ENCODE measurements at places on chromosomes 5 and 9. TPM values are rescaled to one million over a fixed set of nuclear protein-coding genes. Genes with fewer than 3 reads are reported as not detected.

The PARP8 gene
- 13.5 TPM for total RNA-seq

The F2RL2 gene
- not detected for total RNA-seq

The PFN3 gene
- total RNA-seq: not detected

The FAM200C gene
- total RNA-seq: 4.6 TPM

The PLAC8L1 gene
- total RNA-seq: not detected

The PRRX2 gene
- total RNA-seq: not detected

The OR2V2 gene
- not detected for total RNA-seq

The C5orf34 gene
- total RNA-seq: not detected

The PCDHB14 gene
- 3.4 TPM for total RNA-seq

The C5orf52 gene
- total RNA-seq: not detected

The RANBP3L gene
- total RNA-seq: not detected

The MARCHF11 gene
- not detected for total RNA-seq

The RASEF gene
- 49.5 TPM for total RNA-seq

The ZNF300 gene
- total RNA-seq: 7.9 TPM

The KCNV2 gene
- not detected for total RNA-seq

The ADAMTS13 gene
- 5.6 TPM for total RNA-seq

The DND1 gene
- total RNA-seq: 2.6 TPM

The PCDHA12 gene
- total RNA-seq: 3.6 TPM

The TAF11L10 gene
- total RNA-seq: not detected

The ADRB2 gene
- total RNA-seq: 4.6 TPM

The C1QTNF3 gene
- total RNA-seq: 0.99 TPM

The ACTL7A gene
- total RNA-seq: not detected

The NMUR2 gene
- not detected for total RNA-seq

The PCDHB15 gene
- 3.6 TPM for total RNA-seq

The CDH10 gene
- total RNA-seq: 0.26 TPM
